ENCODE measurements at places on chromosomes 3 and 15.

DNA sequence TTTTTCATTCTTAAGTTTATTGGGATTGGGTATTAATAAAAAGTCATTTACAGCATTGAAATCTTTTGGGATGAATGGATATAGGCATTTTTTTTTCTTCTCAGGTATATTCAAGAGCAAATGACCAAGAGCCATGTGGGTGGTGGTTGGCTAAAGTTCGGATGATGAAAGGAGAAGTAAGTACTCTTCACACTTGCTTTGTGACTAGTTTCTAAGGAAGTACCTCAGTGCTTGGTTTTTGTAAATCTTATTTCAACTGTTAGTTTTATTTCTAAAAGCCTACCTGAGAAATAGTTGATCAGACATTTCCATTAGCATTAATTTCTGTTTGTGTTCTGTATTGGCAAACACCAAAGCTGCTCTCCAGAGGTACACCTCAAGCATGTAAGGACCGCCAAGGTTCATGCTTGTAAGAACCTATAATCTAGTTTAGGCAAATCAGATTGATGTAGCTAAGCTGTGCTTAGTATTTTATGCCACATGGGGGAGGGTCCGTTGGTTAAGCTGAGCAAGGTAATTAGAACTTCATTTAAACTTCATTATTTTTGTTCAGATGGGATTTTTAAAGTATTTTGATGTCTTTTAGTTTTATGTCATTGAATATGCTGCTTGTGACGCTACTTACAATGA is 35.4 kb downstream of the FXR1 start:
- no peak for DNase-seq

GRCh38 chr3:184832044-184832443 is 20.1 kb downstream of the VPS8 start:
- no peak for DNase-seq

GRCh38 chr15:77482570-77482969 is 61.9 kb downstream of the HMG20A start:
- no peak for DNase-seq

DNA sequence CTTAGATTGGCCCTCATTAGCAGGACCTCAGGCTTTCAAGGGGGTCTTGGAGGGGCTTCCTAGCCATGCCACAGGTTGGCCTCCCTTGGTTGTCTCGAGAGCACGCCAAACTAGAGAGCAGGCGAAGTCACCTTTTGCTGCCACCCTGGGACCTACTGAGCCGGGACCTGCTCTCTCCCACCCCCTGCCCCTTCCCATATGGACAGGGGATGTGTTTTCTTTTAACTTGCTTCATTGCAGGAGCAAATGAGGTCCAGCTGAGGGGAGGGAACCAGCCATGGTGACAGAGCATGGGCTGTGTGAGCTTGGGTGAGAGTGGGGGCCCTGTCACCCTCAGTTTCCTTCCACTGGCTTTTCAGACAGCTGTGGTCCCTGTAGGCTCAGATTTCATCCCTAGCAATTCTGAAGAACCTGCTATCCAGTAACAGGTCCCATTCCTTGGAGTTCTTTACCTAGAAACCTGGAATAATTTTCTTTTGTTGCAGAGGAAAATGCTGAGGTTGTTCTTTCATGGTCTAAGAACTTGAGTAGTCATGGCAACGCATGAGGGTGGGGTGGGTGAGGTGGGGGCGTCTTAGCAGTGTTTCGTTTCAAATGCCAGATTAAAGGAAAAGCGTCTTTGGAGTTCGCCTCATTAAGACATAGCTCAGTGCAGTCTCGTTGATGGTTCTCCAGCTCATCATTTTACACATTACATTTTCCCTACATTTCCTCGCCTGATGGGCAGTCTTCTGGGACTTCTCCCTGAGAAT is 20.1 kb upstream of the MAGEF1 start:
- DNase-seq = no peak

- DNase-seq = no peak
Measured at GRCh38 chr3:134260987-134261386, 10.3 kb upstream of the RYK start.
